NCI-H526 (cell line): ENCODE measurements at places on chromosomes 5 and 9.

DNA sequence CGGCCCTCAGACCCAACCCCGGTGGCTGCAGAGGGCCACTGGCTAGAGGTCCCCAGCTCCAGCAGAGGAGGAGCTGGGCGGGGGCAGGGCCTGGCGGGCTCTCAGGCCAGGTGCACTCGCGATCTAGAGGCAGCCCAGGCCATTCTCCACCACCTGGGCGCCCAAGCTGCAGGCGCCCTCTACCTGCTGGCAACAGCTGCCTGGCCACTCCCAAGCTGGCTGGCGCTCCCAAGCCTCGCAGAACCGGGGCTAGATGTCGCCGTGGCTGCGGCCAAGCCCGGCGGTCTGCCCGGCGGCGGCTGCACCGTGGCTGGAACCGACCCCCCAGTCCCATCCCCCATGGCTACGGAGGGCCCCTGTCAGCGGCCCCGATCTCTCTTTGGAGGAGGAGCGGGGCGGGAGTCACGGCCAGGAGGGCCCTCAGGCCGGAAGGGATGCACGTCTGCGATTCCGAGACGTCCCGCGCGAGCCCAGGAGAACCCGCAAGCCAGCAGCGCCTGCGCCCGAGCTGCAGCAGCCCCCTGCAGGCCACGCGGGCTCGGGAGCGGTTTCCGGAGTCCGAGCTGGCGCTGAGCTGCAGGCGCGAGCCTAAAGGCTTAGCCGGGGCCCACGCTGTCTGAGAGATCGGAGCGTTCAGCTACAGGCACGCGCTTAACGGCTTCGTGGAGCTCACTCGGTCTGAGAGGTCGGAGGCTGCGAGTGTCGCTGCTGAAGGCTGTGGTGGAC is 44.3 kb upstream of the BICD2 start:
- peak; percentile 62 for DNase-seq

DNA sequence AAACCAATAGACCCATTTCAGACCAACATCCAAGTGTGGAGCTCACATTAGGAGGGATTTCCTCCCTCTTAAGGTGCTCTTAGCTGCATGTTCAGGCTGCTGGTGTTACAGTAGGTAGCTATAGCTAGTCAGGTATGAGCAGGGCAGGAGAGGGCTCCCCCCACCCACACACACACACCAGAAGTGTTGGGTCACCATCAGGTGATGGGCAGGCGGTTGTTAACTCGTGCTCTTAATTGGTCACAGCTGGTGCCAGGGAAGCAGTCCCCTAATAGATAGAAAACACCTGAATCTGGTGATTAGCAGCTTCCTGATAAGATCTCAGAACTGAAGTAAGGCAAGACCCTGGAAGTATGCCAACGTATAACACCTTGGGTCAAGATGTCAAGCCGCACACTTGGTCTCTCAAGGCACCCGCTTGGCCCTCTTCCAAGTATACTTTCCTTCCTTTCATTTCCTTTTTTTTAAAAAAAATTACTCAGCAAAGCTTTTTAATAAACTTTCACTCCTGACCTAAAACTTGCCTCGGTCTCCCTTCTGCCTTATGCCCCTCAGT is 532.4 kb downstream of the DNAH5 start:
- no peak for DNase-seq

DNA sequence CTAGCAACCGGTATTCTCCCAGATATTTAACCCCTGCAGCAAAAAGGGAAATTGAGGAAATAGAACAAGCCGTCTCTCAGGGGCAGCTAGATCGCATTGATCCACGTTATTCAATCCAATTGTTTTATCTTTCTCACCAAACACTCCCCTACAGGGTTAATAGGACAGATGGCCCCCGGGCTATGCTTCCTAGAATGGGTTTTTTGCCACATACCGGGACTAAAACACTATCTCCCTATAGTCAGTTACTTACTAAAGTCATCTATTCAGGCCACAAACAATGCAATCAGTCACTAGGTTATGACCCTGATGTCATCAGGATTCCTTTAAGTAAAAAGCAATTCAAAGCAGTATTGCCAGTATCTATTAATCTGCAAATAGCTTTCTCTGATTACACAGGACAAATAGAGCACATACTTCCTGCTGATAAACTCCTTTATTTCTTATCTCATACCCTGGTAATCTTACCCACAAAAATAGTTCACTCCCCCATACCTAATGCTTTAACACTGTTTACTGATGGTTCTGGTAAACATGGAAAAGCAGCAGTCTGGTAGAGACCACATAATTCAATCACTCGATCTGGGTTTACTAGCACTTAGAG is 159.0 kb downstream of the CPLANE1 start:
- no peak for DNase-seq

DNA sequence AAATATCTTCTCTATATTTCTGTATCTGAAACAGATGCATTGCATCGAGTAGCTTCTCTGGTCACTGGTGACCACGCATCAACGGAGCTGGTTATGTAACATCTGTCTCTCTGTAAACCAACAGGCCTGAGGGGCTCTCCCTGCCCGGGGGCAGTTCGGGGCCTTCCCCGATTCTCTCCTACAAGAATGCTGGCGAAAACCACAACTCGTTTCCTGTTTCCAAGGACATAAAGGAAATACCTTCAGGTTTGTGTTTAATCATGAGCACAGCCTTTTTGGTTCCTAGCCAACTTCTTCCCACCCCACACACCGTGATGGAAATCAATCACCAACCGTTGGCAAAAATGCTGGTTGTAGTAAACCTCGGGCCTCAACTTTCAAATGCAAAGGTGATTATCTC is 25.1 kb downstream of the GDNF start:
- no peak for DNase-seq

DNA sequence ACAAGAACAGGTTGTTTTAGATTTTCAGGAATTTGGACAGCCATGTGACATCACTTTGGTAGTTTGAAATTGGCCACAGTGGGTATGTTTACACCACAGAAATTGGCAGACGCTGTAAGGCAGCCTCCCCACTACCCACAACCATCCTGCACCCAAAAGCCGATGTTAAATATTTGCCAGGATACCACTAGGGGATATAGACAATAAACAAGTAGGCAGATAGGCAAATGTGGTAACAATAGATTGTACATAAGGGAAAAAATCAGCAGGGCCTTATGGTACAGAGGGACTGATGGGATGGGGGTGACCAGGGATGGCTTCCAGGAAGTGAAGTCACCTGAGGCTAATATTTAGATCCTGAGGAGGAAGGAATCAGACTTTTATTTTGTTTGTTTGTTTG is 31.1 kb upstream of the DUSP1 start:
- DNase-seq, result no peak

DNA sequence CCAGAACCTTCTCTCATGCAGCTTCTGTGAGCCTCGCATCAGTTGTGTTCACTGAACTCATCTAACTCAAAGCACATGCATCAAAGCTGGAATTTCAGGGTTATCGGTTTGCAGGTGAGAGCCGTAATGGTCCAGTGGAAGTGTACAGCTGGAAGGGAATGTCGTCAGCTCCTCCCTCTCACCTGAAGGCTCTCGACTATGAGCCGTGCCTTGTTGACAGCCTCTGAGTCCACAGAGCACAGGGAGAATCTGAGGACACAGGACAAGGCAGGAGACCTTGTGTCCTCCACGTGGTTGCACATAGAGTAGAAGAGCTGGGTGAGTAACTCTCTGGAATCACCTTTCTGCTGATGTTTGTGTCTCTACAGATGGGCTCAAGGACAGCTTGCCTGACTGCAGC is 38.8 kb downstream of the PROP1 start:
- DNase-seq, result no peak

GRCh38 chr9:108521063-108521590 is 334.7 kb downstream of the ACTL7B start:
- no peak for DNase-seq

DNA sequence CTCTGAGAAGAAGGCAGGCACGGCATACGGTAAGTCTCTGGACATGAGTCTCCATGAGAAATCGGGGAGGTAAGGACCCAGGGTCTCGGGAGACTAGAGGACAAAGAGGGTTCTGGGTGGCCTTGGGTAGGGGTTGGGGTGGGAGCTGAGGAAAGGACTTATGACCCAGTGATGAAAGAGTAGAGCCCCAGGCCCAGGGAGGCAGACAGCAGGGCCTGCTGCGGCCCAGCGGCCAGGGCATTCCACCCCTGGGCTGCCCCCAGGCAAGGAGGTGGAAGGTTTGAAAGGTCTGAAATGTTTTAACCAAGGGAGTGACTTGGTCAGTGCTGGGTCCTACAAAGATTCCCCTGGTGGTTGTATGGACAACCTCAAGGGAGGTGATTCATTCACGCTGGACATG is 89.1 kb downstream of the CRB2 start:
- DNase-seq, result no peak

DNA sequence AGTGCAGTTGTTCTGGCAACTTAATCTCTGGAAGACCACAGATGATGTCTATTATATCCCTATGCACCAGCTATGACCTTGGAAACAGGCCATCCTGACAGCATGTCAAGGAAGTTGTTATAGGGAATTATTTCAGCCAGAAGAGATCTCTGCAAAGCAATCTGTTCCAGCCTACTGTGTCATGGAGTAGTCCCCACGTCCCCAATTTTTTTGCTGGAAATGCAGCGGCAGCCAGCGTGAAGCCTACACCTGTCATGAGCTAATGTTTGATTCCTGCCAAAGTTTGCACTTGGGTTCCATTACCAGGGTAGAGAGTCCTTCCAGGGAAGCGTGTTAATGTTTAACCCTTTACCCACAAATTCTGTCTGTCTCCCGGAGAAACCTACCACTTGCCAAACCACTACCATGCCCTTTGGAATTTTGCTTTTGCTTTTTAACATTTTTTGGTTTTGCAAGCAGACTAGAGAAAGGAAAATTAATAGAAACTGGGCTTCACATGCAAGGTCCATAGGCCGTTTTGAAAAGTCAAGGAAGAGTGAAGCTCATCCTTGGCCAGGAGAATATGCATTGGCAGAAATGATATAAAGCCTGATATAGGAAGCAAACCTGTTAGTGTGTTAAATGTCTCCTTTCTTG is 174.9 kb upstream of the SPRY4 start:
- DNase-seq, result no peak

- DNase-seq, result no peak
These were observed 222.4 kb upstream of the PANK3 start for GRCh38 chr5:168801567-168801966.

DNA sequence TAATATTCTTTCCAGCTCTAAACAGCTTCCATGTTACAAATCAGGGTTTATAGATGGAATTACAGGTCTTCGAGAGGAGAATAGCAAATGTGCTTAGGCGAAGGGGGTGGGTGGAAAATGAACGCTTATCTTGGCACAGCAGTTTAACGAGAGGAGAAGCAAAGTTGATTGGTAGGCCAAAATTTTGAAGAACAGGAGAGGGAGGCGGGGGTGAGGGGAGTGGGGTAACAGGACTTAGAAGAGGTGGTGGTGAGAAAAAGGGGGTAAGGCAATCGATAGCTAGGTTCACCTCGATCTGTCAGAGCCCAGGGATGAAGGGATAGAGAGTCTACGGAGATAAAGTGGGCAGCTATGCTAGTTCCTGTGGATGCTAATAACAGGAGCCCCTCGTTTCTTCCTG is 764 bp downstream of the ANKRA2 start:
- no peak for DNase-seq

DNA sequence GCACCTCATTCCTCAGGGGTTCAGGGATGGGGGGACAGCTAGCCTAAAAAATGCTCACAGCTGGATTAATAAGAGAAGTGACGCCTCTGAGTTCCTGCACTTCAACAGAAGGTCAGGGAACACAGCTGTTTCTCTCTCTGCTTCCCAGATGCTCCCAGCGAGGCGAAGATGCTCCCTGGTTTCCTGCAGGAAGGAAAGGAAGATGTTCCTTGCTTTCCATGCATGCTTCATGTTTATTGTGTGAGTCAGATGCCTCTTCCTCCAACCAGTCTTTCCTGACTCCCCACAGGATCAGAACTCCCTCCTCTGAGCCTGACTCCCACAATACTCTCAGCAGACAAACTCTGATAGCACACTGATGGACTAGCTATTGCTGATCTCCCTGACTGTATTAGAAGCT is 71.9 kb downstream of the MFAP3 start:
- DNase-seq, result no peak

- no peak for DNase-seq
These were observed 138.5 kb downstream of the SPOCK1 start for GRCh38 chr5:137360607-137361006.

GRCh38 chr5:113336975-113337374 is 97.8 kb downstream of the TSSK1B start:
- DNase-seq, result peak; percentile 37

GRCh38 chr9:116868201-116868600 is 181.1 kb downstream of the TRIM32 start:
- no peak for DNase-seq

GRCh38 chr5:40080191-40080590 is 599.5 kb upstream of the PTGER4 start:
- no peak for DNase-seq

DNA sequence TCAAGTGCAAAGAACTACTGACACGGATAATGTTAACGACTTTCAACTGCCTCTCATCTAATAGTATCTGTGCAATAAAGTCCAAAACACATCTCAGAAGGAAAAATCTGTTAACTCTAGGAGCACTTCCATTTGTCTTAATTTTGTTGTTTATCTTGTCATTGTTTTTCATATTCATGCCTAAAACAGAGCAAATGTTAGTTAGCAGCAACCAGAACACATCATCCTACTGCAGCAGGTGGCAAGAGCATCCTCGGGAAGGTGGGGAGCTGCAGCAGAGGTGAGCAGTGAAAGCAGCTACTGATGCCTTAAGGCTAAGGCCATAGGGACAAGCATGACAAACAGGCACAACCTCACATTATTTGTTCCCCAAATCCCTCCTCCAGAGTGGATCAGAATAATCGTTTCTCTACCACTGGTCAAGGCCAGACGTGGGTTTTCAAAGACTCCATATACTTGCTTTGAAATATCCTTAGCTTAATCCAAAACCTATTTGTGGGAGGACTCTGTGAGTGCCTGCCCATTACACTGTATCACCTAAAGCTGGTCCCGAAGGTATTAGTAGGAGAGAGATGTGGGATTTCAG is 1.0 kb downstream of the HMGCS1 start:
- no peak for DNase-seq

GRCh38 chr5:59615272-59615671 is 278.3 kb downstream of the PDE4D start:
- no peak for DNase-seq

DNA sequence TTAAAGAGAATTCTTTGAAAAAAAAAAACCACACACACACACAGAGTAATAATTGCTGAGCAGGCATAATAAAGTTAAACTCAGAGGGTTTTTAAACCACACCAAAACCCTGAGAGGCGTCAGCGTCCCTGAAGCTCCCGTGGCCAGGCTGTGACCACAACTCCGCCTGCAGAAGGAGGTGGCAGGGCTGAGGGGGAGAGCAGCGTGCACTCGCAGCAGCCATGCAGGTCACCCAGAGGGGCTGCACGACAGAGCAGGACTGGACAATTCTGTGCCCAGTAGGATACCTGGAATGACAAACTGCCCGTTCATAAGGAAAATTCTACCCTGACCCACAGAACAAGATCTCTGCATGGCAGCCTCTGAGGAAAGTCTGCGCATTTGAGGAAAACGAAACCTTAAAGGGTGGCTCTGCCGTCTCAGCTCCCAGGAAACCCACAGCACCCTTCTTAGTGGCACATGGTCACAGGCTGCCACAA is 44.0 kb downstream of the ROR2 start:
- no peak for DNase-seq

- DNase-seq, result no peak
These were observed 11.5 kb upstream of the BOD1 start for GRCh38 chr5:173627860-173628392.

GRCh38 chr5:132756542-132756941 is 9.3 kb downstream of the CCNI2 start:
- DNase-seq, result no peak

- DNase-seq, result peak; percentile 42
These were observed 782 bp upstream of the SKP1 start for GRCh38 chr5:134177369-134178095.
